ENCODE measurements at places on chromosomes 3 and 15.

GRCh38 chr3:126056088-126056487, 27.8 kb downstream of the SLC41A3 start:
- DNase-seq = no peak

DNA sequence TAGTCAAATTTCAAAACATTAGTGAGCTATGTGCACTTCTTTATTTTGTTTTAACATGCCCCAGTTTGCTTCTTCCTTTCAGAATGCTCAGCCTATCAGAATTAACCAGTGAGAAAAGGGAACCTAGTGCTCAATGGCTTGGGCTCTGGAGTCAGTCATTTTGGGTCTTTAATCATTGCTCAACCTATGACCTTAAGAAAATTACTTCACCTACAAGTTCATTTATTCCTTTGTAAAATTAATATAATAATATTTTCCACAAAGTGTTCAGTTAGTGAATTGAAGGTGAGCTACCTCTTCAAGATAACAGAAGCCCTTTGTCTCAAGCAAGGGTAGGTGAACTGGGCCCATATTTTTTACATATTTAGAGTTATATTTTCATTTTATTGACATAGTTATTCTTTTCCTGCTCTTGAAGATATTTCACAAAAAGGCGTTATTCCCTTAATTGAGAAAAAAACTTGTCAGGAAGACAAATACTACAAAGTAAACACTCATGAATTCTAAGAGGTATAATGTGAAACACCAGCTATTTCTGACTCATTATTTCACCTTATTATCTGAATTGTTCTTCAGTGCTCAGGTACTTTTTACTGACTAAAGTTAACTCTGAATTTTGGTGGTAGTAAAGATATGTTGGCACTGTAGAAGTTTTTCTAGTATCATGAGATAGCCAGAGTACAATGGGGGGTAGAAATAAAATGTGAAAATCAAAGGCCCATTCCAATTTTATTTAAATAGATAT, 415.5 kb downstream of the NAALADL2 start:
- DNase-seq = no peak

DNA sequence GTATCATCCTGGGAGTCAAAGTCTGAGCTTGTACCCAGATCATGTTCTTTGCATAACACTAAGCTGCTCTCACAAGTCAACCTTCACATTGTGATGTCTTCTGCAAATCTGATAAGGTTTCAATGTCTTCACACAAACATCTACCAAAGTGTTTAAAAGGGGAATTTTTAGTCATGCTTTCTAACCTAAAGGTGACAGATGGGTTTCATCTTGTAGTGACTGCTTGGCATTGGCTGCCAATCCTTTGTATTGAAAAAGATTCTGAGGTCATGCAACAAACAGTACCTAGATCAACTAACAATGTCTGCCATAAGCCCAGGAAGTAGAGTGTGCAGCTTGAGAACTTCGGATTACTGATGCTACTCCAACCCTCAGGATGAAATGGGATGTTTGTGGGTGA, 43.6 kb upstream of the DIPK2A start:
- DNase-seq = no peak

DNA sequence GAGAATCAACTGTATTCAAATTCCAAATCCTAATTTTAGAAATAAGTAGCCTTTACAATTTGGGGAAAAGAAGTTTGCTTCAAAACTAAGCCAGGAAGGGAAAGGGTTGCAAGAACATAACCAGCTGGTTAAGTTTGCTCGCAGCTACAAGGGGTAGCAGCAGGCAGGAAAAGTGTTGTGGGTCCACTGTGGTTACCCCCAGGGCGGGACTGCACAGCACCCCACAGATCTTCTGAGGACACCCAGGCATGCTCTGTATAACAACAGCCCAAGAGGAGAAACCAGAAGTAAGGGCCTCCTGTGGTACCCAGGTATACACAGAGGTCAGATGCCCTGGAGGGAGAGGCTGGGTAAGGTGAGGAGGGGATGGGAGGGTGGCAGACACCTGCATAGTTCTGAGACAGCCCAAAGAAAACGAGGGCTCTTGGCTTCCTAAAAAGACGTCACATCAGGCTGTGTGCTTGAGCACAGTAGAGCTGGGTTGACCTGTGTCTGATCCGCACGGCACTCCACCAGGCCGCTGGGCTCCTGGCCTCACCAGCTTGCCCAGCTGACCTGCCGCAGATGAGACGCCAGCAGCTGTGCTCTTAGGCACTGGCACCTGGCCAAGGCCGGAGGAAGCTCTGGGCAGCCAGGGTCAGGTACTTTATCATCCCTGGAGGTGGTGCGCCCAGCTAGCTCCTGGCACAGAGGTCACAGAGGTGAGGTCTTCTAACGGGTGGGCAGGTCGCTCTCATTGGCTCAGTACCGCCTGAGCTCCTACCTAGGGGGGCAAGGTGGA, 81.8 kb upstream of the SNRPA1 start:
- DNase-seq = no peak

- DNase-seq = no peak
These were observed 412.0 kb downstream of the FHIT start for GRCh38 chr3:60839246-60839645.

DNA sequence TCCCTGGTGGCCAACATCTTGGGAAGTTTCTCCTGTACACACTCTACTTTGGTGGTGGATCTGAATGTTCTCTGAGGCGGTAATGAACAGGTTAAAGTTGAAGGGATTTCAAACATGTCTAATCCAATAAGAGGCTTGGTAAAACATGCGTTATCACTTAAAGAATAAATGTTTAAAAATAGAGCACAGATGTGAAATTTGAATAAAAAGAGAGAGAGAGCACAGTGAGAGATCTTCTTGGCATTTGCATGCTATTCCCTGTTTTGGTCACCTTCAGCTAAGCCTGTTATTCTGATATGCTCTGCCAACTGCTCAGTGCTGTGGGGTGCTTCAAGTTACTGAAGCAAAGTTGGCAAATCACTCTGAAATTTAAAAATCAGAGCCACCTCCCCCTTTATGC, 237.7 kb upstream of the WNT5A start:
- DNase-seq = no peak

DNA sequence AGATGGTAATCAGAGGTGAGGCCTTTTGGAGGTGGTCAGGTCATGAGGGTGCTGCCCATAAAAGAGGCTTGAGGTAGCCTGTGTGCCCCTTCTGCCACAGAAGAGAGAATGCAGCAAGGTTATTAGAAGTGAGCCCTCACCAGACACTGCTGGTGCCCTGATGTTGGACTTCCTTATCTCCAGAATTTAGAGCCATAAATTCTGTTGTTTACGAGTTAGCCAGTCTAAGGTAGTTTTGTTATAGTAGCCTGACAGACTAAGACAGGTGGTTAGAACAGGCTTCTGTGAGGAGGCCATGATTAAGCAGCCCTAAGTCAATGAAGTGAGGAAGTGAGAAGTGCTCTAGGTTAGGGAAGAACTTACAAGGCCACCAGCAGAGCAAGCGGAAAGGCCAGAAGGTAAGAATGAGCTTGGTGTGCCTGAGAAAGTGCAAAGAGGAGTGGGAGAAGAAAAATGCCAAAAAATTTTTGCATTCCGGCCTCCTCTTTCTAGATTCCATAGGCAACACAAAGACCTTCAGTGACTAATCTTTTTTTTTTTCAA, 44.2 kb upstream of the STT3B start:
- no peak for DNase-seq

- no peak for DNase-seq
These were observed 19.9 kb downstream of the GOLM2 start for GRCh38 chr15:44308415-44308814.

GRCh38 chr3:52990637-52991036, 55.2 kb downstream of the SFMBT1 start:
- no peak for DNase-seq

DNA sequence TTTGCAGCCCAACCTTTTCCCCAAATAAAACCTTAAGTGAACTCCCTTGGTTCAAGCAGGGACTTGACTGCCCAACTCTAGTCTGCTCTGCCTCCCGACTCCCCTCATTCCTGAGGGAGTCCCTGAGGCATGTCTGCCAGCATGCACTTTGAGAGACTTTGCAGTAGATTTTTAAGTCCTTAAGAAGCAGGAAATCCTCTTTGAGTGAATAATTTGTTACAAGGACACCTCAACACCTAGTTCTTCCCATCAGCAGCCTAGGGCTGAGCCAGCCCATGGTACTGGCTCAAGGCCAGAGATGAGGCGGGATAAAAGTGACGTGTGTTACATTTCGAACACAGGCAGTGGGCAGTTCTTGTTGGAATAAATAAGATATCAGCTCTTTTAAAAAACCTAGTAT, 204.3 kb upstream of the SLC2A2 start:
- DNase-seq = no peak

- no peak for DNase-seq
These were observed 470.3 kb downstream of the CNTN4 start for GRCh38 chr3:2568929-2569328.

DNA sequence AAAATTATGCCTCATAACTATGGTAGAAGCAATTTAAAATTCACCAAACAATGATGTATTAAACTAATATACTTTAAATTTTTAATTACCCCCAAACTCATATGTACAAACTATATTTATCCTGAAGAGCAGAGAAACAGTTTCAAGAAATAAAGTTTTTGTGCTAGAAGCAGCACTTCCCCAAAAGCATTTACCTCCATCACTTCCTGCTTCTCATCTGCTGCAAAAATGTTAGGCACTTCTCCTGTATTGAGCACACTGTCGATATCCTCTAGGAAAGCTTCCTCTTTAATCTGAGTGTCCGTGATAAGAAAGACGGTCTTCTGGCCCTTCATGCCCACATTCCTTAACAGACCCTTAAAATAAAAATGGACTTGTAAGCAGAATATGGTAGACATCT, 101.5 kb upstream of the ASB14 start:
- DNase-seq = no peak

- DNase-seq = no peak
These were observed 9.8 kb upstream of the TNK2 start for GRCh38 chr3:195918176-195918575.

Data from activated T-helper 1 cell treated with anti-CD3 and anti-CD28 coated beads, Interleukin-2, amount 50 U/mL, for 16 hours (primary cell).